ENCODE measurements at places on chromosomes 3 and 15.

DNA sequence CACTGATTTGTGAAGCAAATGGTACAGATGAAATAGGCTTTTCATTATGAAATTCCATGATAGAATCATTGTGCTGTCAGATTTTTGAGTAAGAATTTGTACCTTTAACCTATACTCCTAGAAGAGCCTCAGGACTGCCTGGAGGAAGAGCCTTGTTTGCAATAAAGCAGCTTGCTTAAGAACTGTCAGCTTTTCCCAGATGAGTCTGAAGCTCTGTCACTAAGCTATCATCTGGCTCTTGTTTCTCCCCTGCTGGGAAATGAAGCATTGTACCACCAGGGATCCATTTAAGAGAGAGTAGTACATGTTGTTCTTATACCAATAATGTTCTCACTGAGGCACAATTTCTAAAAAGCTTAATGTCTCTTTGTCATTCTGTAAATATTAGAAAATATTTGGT, 85.1 kb upstream of the FLNB start:
- DNase-seq, result no peak

DNA sequence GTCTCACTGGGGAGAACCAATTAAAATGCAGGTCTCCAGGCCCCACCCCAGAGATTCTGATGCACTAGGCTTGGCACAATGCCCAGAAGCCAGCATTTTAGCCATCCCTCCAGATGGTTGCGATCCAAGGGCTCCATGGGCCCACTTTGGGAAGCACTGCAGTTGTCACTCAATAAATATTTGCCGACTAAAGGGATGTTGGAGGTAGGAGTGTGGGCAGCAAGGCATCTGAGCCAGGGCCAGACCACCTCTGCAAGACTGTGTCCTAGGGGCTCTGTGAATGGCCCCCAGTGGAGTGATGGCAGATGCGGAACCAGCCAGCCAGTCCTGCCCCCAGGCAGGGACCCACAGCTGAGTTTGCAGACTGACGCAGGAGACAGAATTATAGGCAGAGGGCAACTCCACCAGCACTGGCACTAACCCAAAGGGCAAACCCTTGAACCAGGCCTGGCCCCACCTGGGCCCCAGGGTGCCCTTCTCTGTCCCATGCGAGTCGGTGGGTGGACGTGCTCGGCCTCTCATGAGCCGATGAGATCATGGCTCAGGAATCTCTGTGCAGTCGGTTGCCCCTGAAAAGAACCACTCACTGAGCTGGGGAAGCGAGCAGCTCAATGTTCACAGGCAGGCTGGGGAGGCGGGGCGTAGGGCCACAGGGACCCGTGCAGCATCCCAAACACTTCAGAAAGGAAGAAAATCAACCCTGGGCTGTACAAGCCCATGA, 49.7 kb downstream of the SEMA5B start:
- DNase-seq, result no peak

GRCh38 chr3:47961815-47962606, 54.2 kb downstream of the MAP4 start:
- DNase-seq, result peak; percentile 67

DNA sequence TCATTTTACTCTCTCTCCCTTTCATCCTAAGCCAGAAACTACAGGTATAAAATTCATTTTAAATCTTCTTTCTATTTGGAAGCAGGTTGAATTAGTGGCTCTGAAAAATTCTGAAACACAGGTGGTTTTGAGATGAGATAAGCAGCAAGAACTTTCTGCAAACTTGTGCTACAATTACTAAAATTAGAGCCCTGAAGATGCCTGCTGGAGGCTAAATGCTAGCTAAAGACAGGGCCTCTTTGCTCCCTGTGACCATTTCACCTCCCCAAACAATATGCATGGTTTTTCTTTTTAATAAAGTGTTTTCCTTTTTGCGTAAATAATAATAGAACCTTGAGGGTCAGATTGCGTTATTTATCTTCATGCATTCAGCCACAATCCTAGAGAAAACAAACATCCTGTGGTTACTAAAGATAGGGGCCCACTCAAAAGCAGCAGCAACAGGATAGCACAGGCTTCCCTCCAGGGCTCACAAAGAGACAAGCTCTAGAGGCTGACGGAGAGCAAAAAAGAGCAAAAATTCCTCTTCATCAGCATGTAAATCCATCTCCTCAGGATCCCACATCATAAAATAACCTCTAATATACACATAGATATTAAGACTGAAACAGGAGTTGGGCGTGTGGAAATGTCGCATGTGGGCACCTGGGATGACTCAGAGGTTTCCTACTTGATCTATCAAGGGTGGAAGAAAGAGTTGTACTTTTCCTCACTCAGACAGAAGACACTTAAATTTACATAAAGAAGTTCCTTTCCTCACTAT, 26.5 kb upstream of the CP start:
- DNase-seq, result peak; percentile 5

DNA sequence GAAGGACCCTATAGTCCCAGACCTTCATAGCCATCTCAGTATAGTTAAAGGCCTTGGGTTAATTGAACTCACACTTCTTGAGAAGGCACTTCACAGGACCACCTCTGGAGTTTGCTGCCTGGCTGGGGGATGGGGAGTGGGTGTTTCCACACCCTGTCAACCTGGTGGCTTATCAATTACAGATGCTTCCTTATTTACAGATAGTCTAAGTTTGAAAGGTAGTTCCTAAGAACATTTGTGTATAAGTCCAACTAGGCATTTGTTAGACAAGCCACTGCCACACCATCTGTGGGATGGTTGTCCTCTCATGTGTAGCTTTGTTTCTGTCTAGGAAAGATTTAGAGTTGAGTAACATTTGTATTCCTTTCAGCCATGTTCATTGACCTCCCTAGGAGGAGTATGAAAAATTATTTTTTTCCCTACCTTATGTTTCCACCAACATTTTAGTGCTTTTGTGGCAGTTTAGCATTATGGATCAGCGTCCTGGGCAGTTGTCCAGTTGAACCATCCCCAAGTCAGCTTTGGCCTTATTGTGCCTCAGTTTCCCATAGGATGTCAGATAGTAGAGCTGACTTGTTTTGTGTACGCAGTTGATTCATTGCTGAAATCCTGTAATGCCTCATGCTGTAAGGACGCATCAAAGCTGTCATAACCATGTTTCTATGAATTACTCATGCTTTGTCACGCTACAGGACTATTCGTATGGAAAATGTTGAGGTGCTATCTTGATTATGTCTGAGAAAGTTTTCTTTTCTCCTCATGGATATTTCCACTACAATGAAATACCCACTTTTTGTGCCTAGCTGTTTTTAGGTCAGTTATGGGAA, 21.2 kb upstream of the SIAH2 start:
- no peak for DNase-seq

GRCh38 chr3:191379446-191379845, 49.1 kb upstream of the UTS2B start:
- DNase-seq, result no peak

- no peak for DNase-seq
These were observed 683.4 kb upstream of the CFAP20DC start for GRCh38 chr3:59733041-59733809.

- DNase-seq, result peak; percentile 91
These were observed at the start of gene GCHFR for GRCh38 chr15:40763801-40764628. Gene GCHFR, plus strand, starts transcription at chr15:40764068. Its CDS starts 113 bp downstream, at chr15:40764181.

DNA sequence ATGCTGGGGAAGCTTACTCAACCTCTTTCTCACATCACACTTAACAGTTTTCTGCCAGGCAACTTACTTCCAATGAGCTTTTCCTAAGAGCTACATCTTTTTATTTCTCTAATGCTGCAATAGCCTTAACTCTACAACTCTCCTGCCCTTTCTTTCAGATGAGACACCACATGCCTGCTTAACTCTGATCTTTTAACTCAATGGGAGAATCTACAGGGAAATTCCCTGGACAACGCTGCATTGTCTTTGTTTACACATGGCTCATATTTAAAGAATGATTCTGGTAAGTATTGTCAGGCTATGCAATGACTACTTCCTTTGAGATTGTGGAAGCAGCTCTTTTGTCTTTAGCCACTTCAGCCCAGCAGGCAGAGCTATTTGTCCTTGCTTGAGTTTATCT, 353.1 kb upstream of the BCHE start:
- DNase-seq, result no peak

DNA sequence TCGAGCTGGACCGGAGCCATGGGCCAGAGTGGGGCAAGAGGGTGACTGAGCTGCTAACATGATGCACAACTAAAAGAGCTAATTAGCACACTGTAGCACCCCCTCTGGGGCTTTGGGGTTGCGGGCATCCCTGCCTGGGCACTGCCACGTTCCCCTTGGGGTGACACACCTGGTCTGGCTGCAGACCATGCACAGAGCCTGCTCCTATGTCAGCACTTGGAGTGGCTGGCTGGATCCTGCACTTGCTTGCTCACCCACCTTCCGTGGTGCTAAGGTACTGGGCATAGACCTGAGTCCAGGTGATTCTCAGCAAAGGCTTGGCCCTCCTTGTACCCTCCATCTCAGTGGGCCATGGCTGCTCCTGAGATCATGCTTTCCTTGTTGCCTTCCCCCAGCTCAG, 12.8 kb upstream of the SPTBN5 start:
- DNase-seq, result no peak

- DNase-seq, result peak; percentile 27
These were observed 5.1 kb downstream of the RBP1 start for GRCh38 chr3:139534455-139534812.

DNA sequence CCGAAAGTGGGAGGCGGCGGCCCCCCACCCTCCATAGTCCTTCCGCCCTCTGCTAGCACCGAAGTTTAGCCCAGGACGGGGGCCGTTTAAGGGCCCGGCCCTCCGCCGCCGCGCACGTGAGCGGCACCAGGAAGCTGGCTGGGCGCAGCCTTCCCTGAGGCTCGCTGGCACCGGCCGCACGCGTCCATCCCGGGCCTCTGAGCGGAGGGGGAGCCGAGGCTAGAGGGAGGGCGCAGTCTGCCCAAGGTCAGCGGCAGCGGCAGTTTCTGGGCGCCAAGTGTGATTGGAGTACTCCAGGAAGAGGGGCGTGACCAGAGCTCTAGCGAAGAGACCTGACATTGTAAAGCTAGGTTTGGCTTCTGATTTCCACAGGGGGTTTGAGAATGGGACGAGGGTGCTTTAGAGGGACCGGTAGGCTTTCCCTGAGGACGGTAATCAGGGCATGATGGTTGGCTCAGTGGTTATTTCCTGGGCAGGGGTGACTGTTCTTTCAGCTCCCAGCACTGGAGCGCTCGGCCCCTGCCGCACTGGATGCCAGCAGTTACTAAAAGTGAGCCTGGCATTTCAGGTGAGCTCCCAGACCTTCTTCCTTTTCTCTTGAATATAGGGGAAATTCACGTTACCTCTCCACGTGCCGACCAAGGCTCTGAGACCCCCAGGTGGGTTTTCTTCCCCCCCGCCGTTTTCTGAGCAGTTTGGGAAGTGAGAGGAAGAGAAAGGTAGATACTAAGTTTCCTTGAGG, 853 bp downstream of the TEX264 start:
- peak; percentile 59 for DNase-seq

DNA sequence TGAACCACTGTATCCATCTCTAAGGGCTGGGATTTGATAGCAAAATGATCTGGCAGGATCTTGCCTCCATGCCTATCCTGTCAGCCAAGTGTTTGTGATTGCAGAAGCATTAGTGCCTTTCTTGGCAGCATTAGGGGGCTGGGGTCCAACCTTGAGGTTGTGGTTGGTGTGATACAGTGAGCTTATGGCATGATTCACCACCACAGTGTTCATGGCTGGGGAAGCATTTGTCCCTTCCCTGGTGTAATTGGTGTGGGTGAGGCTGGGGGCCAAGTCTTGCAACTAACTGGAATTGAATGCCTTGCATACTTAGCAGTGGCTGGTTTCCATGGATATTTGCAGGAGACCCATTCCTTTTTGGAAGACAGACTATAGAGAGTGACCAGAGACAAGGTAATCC, 271.0 kb upstream of the TBL1XR1 start:
- no peak for DNase-seq

DNA sequence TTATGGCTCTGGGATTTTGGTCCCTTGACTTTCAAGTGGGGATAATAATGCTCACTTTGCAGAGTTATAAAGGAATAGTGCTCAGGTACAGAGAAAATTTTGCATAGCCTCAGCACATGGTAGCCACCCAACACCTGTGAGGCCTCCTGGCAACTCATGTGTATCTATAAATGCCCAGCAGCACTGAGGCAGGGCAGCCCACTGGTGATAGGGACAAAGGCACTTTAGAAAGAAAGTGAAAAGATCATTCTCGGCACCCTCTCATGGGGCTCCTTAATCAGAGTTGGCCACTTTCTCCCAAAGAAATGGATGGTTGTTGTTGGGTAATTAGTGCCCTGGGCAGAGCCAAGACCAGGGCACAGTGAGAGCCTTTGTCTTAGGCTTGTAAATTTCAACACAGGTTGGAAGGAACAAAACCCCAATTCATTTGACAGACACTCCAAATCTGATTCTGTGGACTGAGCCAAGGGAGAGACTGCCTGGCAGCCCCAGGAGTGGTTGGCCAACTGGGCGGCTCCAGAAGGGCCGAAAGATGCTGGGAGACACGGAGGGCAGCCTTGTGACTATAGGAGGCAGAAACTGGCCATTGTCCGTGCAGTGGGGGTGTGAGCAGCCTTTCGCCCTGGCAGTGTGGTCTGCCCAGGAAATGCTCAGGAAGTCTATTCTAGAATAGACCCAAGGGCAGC, 213.2 kb upstream of the RGMA start:
- no peak for DNase-seq

- DNase-seq, result no peak
These were observed 14.2 kb downstream of the MRAS start for GRCh38 chr3:138362538-138362937.

DNA sequence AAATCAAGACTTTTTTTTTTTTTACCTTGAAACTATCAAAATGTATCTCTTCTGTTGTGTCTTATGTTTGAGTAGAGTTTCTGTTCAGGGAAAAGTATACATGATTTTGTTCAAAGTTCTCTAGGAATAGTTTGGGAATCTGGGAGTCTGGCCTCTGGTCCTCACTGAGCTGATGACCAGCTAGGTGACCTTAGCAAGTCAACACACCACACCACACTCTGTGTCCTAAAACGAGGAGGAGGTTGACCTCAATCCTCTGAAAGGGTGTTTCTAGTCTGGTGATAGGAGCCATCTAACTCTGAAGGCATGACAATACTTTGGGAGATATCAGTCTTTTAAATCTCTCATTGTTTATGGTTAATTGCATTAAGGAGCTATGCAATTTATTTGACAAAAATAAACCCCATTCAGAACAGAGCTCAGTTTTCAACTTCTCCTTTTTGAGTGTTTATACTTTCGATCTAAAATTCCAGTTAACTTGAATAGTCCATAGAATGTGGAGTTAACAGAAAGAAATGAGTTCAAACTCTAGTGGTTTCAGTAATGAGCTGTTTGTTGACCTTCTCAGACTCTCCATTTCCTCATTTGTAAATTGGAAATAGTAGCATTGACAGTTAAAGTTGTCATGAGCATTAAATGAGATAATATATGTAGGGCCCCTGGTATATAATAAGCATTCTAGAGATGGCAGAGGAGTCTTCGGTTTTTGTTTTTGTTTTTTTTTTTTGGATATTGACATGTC, 112.2 kb upstream of the LRRN1 start:
- no peak for DNase-seq

DNA sequence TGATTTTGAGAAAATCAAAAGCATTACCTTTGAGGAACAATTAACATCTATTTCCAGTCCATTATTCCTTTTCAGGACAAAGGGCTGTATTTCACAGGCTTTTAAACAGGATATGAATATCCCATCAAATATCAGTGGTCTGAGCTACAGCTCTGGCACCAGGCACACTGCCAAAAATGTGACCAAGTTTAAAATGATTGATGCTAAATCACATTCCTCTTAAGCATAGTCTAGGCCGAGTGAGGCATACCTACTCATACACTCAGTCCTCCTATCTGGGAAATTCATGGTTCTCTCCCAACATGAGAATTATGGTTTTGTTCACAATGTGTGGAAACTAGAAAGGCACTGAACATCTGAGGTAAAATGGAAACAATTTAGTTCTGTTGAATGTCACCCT, 683.5 kb downstream of the TUSC7 start:
- no peak for DNase-seq
